ENCODE measurements at places on chromosomes 1 and 21.

DNA sequence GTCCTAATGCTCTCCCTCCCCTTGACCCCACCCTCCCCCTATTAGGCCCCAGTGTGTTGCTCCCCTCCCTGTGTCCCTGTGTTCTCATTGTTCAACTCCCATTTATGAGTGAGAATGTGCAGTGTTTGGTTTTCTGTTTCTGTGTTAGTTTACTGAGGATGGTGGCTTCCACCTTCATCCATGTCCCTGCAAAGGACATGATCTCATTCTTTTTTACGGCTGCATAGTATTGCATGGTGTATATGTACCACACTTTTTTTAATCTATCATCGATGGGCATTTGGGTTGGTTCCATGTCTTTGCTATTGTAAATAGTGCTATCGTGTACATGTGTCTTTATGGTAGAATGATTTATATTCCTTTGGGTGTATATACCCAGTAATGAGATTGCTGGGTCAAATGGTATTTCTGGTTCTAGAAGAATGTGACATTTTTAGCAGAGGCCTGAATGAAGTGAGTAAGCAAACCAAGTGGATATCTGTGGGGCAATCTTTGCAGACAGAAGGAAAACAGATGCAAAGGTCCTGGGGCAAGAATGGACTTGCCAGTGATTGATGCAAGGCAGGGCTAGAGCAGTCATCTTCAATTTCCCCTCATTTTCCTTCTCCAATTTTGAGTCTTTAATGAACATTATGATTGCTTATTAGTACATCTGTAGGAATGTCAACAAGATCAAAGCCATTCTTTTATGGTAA, 50.2 kb downstream of the UBE4B start:
- DNase-seq = no peak

- DNase-seq = no peak
Measured at GRCh38 chr1:35524106-35524505, 33.1 kb downstream of the KIAA0319L start.

GRCh38 chr21:44709426-44710293, 1.7 kb downstream of the TSPEAR start:
- DNase-seq = no peak

DNA sequence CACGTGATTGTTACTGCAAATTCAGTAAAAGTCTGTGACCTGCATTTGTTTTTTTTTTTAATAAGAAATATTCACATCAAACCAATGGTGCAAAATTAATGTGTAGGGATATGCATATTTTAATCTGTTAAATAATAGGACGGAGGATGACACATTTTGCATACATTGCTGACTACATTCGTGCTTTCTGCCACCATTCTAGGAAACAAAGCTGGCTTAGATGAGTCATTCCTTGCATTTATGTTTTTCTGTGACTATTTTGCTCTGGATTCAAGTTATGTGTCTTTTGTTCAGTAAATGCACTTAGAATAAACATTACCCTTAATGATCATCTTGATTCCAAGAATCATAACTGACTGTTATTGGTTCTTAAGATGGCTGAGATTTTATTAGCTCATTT, 23.9 kb upstream of the CYYR1 start:
- DNase-seq = no peak

DNA sequence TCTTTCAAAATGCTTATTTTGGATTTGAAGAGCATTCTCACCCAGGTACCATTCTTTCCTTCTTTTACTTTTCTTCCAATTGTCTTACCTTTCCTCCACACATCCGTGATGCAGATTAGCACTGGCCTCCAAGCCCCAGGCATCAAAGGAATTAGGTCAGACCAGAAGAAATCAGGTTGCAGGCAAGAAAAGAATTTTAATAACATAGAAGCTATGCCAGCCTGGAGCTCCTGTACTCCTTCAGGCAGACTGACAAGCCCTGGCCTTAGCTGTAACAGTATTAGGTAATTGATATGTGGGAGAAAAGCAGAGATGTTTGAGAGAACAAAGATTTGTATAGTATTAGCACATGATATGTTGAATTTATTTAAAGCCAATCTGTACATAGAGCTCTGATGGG, 390.4 kb upstream of the ADGRL2 start:
- no peak for DNase-seq

DNA sequence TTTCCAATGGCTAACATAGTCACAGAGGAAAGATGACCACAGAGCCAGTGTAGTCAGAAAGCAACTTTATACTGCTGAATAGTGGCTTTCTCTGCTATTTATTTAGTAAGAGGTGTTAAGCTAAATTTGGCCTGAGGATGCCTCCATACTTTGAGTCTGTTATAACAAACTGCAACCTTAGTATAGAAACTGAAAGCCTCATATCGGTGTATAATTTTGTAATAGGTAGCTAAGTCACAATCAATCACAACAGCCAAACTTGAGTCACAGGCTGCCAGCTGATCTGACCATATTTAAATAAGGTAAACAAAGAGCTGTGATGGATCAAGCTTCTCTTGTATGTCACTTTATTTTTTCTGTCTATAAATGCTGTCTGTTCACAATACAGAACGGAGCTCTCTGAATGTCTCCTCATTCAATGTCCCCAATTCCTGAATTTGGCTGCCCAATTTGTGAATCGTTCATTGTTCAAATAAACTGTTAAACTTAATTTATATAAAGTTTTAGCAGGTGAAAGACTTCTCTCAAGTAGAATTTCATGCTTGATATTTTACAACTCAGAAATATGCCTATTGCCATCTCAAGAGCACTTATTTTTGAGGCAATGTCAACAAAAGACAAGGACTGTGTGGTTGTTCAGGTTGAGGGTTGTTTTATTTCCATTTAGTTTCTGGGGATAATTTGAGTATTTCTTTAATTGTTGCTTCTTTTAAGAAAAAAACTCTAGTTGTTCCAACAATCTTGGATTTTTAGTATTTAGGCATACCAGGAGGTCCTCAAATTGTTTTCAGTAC, 339.7 kb upstream of the B3GALT2 start:
- no peak for DNase-seq
